Karpas-422 (cell line): ENCODE measurements at places on chromosomes 4 and X. TPM values are rescaled to one million over a fixed set of nuclear protein-coding genes. Genes with fewer than 3 reads are reported as not detected.

GRCh38 chr4:59381591-59381990 lies 1818.5 kb upstream of the ADGRL3 start:
- no peak for DNase-seq

Gene P2RY10
- 0.51 and 1.3 TPM in 2 replicates for total RNA-seq

Gene CENPVL3
- not detected in 2 replicates for total RNA-seq

Gene MAMLD1
- total RNA-seq: 22.9 and 37.8 TPM in 2 replicates

DNA sequence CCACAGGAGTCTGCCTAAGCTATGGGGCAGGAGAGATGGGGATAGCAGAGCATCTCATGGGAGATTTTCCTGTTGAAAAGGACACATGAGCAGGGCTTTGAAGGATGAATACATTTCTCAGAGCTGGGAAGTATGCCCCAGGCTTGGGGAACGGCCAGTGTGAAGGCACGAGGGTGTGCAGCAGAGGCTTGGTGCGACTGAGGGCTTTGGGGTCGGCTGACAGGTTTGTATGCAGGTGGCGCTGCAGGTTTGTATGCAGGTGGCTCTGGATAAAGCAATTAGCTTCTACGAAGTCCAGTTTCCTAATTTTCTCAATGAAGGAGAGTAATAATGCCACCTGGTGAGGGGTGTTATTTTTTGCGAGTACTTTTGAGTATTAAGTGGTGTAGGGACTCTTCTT lies 6.8 kb upstream of the KIAA0232 start:
- no peak for DNase-seq
